Smooth muscle cell of the brain vasculature (primary cell): ENCODE measurements at places on chromosomes 2 and 18.

- DNase-seq = no peak
Measured at GRCh38 chr2:85862426-85862825, 26.4 kb downstream of the ST3GAL5 start.

DNA sequence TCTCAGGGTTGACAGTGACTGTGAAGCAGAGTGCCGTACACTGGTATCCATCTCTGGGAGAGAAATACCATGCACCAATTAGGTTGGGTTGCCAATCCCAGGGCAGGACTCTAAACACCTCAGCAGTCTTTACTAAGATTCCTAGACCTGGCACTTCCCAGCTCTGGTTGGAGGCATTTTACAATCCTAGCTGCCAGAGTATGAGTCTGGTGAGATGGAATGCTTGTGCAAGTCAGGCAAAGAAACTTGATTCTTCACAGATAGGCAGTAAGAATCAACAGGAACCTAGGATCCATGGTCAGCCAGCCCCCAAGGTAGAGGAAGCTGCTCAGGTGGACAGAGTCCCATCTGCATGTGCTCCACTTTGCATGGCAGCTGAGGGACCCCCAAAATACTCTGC is 6.0 kb upstream of the UGT1A5 start:
- DNase-seq = no peak

DNA sequence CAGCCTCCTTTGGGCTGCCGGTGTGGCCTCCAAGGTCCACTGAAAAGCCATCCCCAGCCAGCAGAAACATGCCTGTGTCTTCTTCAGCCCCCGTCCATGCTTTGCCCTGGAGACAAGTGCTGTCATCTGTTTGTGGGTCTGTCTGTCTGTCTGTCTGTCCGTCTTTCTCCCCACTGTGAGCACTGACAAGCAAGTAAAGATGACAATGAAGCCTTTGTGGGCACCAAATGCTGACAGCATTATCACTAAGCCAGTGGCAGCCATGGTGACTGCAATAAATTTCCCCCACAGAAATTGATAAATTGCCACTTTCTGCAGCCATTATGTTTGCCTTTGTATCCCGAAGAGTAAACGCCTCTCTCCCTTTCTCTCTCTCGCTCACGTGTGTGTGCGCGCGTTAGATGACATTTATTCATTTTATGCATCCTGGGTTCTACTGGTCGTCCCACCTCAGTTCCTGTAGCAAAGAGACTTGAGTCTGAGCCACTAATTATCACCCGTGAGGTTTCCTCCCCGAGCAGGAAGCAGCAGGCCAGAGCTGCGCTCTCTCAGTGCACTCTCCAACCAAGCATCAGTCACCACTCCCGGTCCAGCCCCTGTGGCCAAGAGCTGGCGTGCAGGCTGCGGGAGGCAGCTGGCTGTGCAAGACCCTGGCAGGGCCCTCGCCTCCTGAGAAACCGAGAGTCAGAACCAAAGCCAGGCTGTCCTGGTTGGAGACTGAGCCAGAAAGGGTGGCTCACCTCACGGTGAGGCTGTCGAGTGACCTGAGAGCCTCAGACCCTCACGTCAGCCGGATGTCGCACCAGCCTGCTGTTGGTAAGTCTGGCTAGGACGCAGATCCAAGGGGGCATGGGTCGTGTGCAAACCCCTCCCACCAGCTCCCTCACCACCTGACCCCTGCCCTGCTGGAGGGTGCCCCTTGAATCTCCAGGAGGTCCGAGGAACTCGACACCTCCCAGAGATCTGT is 6.9 kb downstream of the STEAP3 start:
- DNase-seq = peak; percentile 44

DNA sequence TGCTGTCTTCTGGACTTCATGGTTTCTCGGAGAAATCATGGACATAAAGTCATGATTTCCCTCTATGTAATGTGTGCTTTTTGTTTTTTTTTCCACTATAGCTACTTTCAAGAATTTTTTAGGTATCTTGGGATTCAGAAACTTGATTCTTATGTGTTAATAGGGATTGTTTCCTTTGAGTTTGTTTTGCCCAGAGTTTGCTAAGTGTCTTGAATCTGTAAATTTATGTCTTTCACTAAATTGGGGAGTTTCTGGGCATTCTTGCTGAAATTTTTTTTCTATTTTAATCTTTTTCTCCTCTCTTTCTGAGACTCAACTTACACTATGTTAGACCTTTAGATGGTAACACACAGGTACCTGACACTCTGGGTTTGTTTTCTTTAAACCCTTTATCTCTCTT is 182.7 kb downstream of the LAMA1 start:
- DNase-seq = no peak

DNA sequence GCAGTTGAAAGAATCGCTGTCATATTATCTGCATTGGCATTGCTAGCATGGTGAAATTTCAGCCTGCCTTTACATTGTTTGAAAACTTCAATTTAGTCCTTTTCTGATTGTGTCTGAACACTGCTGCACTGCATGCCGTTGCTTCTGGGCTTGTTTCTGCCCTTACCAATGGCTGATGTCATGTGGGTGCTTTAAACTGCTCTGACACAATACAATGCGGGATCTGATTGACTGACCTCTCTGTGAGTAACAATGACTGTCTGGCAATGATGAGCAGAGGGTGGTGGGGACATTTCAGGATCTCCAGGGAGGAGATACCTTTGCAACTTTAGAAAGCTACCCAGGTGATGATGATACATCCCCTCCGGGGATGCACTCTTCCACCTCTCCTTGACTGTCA is 119.5 kb upstream of the ZBTB14 start:
- no peak for DNase-seq
